ENCODE measurements at places on chromosomes 4 and X. TPM values are rescaled to one million over a fixed set of nuclear protein-coding genes. Genes with fewer than 3 reads are reported as not detected.

DNA sequence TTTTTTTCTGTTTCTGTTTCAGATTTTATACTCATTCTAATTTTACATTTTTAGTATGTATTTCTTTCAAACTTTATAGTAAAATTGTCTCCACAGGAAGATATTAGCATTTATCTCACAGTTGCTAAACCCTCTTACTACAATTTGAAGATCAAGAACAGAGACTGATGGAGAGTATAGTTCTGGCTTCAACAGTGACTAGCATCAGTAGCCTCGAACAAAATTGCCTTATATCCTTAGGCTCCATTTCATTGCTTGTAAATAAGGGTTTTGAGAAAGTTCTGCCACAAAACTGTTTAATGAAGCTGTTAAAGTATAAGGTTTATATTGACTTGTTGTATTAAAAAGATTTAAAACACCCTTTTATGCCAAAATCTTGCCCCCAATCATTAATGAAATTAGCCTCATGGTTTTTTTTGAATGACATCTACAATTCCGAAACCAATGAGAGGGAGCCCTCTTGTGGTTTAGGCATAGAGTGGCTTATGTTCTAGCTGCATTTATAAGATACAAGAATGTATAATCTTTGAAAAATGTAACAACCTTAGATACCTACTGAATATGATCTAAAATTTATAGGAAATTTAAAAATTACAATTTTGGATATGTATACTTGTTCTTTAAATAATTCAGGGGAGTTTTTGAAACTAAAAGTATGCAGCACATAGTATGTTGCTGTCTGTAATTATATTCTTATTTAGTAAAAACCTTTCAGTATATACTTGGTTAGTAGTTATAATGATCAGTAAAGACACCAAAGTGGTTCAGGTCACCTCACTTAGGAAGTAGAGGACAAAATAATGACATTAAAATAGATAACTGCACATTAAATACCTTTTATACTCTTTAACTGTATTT, 109.8 kb upstream of the HPGD start:
- DNase-seq: peak; percentile 33
- H3K4me1 ChIP-seq: no peaks in the 10 kb centered on the region
- no peaks in the 10 kb centered on the region for H3K27me3 ChIP-seq
- no peak overlapping the region for H3K27ac ChIP-seq

DNA sequence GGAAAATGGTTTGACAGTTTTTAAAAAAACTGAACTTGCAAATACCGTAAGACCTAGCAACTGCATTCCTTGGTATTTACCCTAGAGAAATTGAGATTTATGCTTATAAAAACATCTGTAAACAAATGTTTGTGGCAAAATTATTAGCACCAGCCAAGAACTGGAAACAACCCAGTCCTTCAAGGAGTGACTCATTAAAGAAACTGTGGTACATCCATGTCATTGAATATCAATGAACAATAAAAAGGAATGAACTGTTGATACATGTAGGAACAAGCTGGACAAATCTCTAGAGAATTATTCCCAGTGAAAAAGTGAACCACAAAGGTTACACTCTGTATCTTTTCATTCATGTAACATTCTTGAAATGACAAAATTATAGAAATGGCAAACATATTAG, 240.2 kb upstream of the ADAMTS3 start:
- H3K27me3 ChIP-seq: no peaks in the 10 kb centered on the region
- no peak overlapping the region for H3K4me3 ChIP-seq
- no peak for DNase-seq

DNA sequence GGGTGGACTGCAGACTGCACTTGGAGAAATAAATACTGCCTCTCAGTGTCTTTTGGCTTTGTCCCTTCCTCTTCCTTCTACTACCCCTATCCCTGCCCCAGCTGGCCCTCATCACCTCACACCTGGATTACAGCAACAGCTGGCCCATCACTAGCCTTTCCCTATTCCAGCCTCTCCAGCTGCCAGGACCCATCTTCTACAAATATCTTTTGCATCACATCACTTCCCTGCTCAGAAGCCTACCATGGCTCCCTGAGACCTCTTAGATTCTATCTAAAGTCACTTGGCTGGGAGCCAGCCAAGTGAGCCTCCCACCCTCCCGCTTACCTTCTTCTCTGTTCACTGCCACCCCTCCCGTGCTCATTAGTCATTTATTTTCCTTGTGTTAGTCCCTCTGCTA, 66.8 kb downstream of the TSC22D3 start:
- H3K4me1 ChIP-seq: peaks cover 3% of the 10 kb centered on the region
- no peaks in the 10 kb centered on the region for H3K27me3 ChIP-seq
- no peak overlapping the region for H3K4me3 ChIP-seq
- H3K36me3 ChIP-seq: no peaks in the 10 kb centered on the region
- H3K27ac ChIP-seq: no peak overlapping the region

The TNIP3 gene
- polyA plus RNA-seq: 0.51 TPM

- no peaks in the 10 kb centered on the region for H3K36me3 ChIP-seq
- H3K27ac ChIP-seq: peak overlapping the region; percentile 4
- peaks cover 9% of the 10 kb centered on the region for H3K4me1 ChIP-seq
Measured at GRCh38 chr4:156968479-156968984, 3.1 kb downstream of the PDGFC start.

The ARHGAP36 gene
- polyA plus RNA-seq: not detected

- H3K4me1 ChIP-seq: no peaks in the 10 kb centered on the region
- peak; percentile 54 for DNase-seq
- no peak overlapping the region for H3K4me3 ChIP-seq
- no peaks in the 10 kb centered on the region for H3K36me3 ChIP-seq
- peaks cover 3% of the 10 kb centered on the region for H3K27me3 ChIP-seq
Measured at GRCh38 chr4:40710484-40711254, 39.1 kb upstream of the NSUN7 start.

The CABS1 gene
- polyA plus RNA-seq: not detected

DNA sequence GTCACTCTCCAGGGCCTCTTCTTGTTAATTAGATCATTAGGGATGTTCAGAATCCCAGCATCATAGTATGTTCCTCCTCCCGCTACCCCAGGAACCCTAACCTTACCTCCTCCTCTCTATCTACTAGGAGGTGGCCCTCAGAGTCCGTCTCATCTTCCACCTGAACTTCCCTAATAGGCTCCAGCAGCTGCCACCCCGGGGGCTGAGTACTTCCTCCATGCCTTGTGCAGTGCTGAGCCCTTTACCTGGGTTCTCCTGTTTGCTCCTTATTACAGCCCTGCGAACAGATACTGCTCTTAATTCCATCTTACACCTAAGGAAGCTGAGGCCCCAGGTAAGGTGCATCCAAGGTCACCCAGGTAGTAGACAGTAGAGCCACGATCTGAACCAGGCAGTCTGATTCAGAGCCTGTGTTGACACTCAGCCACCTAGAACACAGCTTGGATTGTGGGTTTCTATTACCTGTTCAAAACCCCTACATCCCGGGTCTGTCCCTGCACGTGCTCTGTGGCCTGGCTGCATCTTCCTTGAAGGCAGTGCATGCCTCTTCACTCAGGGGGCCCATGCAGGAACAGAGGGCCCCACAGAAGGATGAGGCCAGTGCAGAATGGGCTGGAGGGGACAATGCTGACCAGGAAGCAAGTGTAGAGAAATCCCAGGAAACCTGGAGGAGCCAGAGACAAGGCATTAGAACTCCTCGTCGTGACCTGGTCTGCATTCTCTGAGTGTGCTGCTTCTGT, 51.4 kb upstream of the MSANTD1 start:
- H3K4me1 ChIP-seq: peaks cover 2% of the 10 kb centered on the region
- no peak overlapping the region for H3K27ac ChIP-seq
- H3K36me3 ChIP-seq: peaks cover 8% of the 10 kb centered on the region
- DNase-seq: no peak

DNA sequence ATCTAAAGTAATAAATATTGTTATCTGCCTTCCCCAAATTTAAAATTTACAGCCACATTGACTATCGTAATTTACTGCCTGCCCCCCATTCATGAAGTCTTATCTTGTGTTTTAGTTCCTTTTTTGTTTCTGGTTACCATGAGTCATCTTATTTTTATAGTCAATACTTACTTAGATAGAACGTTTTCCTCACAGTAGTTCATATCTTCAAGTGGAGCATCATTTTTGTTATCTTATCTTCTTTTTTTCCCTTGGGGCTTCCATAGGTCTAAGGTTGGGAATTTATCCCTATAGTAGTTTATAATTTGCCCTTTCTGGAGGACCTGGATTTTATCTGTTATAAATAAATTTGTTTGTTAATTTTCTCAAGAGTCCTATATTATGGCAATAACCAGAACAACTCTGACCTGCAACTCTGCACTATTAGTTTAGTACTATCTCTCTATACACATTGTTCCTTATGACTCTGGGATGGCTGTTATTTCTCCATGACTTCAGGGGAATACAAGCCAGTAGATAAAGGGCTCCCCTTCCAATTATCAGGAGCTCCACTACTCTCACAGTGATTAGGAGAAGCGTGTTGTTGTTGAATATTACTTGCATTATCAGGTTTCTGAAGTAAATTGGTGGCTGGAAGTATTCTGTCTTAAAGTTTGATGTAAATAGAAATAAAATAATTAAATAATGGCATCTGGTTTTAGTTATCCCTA, 330.6 kb downstream of the GALNTL6 start:
- H3K4me1 ChIP-seq: no peaks in the 10 kb centered on the region
- H3K4me3 ChIP-seq: no peak overlapping the region
- H3K36me3 ChIP-seq: no peaks in the 10 kb centered on the region
- no peak for DNase-seq

GRCh38 chrX:1316527-1316926, 20.1 kb upstream of the IL3RA start:
- H3K4me3 ChIP-seq: no peak overlapping the region
- H3K27ac ChIP-seq: no peak overlapping the region
- H3K36me3 ChIP-seq: no peaks in the 10 kb centered on the region

GRCh38 chrX:69618803-69619202, 2.9 kb downstream of the EDA start:
- no peaks in the 10 kb centered on the region for H3K36me3 ChIP-seq
- H3K27ac ChIP-seq: no peak overlapping the region
- peak; percentile 28 for DNase-seq
- no peaks in the 10 kb centered on the region for H3K4me1 ChIP-seq
- no peaks in the 10 kb centered on the region for H3K27me3 ChIP-seq
- H3K4me3 ChIP-seq: no peak overlapping the region

GRCh38 chr4:74623041-74623440, 171.3 kb downstream of the BTC start:
- peaks cover 19% of the 10 kb centered on the region for H3K4me1 ChIP-seq
- no peak overlapping the region for H3K4me3 ChIP-seq
- H3K27me3 ChIP-seq: no peaks in the 10 kb centered on the region
- no peaks in the 10 kb centered on the region for H3K36me3 ChIP-seq

GRCh38 chr4:14985161-14985560, 17.1 kb upstream of the CPEB2 start:
- H3K27ac ChIP-seq: no peak overlapping the region
- H3K4me1 ChIP-seq: no peaks in the 10 kb centered on the region
- H3K27me3 ChIP-seq: no peaks in the 10 kb centered on the region
- peak; percentile 23 for DNase-seq
- H3K36me3 ChIP-seq: no peaks in the 10 kb centered on the region

DNA sequence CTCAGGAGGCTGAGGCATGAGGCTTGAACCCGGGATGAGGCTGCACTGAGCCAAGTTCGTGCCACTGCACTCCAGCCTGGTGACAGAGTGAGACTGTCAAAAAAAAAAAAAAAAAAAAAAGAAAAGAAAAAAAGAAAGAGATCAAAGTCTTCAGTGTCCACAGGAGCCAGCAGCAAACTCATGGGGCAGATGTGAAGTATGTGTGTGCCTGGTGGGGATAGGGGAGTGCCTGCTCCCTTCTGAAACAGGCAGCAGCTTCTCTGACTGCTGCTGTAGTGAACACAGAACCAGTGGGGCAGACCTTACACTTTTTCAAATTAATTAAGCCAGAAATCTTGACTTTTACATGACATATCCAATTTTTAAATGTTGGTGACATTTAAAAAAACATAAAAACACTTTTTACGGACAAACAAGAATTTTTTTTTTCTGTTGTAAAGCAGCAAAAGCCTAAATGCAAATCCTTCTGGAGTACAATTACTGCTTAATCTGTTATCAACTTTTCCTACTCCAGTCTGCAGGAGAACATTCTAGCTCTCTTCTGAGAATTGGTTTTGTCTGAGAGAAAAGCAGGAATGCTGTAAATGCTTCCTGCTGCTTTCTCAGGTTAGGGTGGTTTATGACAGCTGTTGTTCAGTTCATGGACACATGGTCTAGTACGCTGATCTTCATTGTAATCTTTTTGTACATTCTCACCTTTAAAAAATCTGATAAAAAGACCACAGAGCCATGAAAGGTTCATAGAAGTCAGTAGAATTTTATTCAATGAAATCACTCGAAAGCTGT, 311.1 kb downstream of the CAMK2D start:
- no peak overlapping the region for H3K4me3 ChIP-seq
- H3K4me1 ChIP-seq: peaks cover 3% of the 10 kb centered on the region
- DNase-seq: peak; percentile 21
- peaks cover 1% of the 10 kb centered on the region for H3K36me3 ChIP-seq
- no peak overlapping the region for H3K27ac ChIP-seq

Measured in fibroblast of lung (primary cell).